ENCODE measurements at places on chromosomes 12 and 14.

DNA sequence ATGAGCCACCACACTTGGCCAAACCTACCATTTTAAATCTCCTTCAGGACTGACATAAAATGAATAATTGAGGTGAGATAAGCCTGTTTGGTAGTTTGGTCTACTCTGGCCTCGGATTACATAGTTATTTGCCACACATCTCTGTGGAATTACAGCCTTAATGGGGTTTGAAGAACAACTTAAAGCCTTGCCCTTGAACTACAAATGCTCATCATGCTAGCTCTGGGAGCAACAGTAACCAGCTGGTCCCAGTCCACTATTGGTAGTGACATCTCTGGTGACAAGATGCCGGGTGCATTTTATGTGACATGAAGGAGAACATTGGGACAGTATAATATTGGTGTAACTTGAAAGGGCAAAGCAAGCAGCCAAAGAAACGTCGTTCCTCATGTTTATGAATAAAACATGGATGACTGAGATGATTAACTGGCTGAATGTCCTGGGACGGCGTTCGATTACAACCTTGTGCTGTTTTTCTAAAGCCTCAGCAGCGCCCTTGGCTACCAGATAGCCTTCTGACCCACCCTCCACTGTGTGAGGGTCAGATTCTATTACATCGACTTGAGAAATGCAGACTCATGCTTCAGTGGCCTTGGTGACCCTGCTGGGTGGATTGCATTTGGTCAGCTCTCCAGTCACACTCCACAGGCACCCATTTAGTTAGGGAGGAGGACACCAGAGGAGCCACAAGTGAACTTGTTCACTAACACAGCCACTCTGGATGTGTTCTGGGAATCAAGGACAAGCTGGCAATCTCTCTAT lies 41.5 kb downstream of the BEST3 start:
- H3K27me3 ChIP-seq, result no peaks in the 10 kb centered on the region
- no peak overlapping the region for H3K4me3 ChIP-seq
- H3K4me1 ChIP-seq, result peaks cover 15% of the 10 kb centered on the region
- H3K27ac ChIP-seq, result peak overlapping the region; percentile 91

GRCh38 chr12:5497329-5498053 lies 65.6 kb downstream of the NTF3 start:
- H3K36me3 ChIP-seq, result no peaks in the 10 kb centered on the region
- no peak overlapping the region for H3K4me3 ChIP-seq
- H3K4me1 ChIP-seq, result no peaks in the 10 kb centered on the region
- peak overlapping the region; percentile 39 for H3K27ac ChIP-seq
- H3K27me3 ChIP-seq, result peaks cover 5% of the 10 kb centered on the region
- no peak for DNase-seq

GRCh38 chr14:69695322-69696203 lies 71.4 kb upstream of the SRSF5 start:
- no peak for DNase-seq
- H3K27ac ChIP-seq, result peak overlapping the region; percentile 14
- H3K4me1 ChIP-seq, result peaks cover 51% of the 10 kb centered on the region
- H3K27me3 ChIP-seq, result no peaks in the 10 kb centered on the region
- no peak overlapping the region for H3K4me3 ChIP-seq
- no peaks in the 10 kb centered on the region for H3K36me3 ChIP-seq

DNA sequence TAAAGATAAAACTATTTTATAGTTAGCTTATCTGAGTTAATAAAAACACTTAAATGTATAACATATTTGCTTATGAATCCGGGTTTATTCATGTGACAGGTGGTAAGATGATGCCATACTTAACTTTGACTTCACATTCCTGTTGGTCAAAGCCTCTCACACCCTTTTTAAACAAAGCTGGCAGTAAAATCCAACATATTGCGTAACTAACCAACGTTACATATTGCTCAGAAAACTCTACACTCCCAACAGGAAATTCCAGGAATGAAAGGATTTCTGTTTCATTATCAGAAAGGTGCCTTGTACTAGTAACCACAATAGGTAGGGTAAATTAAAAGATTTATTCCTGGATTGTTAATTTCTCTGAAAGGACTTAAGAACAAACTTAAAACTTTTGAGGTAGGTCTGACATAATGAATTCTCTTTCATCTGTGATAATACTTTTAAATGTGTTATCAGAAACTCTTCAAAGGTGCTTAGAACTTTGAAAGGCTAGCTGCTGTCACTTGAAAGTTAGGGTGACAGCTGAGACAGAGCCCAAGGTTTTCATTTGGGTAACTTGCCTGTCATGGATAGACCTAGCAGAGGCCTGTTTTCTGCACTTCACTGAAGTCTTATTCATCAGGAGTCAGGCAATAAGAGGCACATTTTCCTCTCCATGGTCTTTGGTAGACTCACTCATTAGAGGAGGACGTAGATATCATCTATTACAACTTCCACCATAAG lies 23.8 kb upstream of the CATSPERB start:
- no peaks in the 10 kb centered on the region for H3K36me3 ChIP-seq
- no peak overlapping the region for H3K27ac ChIP-seq
- H3K27me3 ChIP-seq, result peaks cover 9% of the 10 kb centered on the region
- H3K4me3 ChIP-seq, result no peak overlapping the region

DNA sequence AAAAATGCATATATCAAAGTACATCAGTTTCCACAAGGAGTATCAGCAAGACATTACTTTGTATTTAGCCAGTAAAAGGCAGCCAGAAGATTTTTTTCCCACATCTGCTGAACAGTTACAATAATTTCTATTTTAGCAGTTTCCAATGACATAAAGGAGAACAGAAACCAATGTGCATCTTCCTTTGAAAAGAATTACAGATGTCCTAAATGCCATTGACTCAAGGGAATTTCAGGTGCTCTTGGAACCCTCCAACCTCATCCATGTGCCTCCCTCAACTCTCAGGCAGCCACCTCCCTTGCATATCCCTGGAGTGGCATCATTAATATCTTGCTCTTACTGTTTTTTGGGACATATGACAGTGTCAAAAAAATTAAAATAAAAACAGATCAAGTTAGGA lies 62.2 kb upstream of the ST8SIA1 start:
- peaks cover 5% of the 10 kb centered on the region for H3K36me3 ChIP-seq
- no peak overlapping the region for H3K4me3 ChIP-seq
- H3K27ac ChIP-seq, result no peak overlapping the region

DNA sequence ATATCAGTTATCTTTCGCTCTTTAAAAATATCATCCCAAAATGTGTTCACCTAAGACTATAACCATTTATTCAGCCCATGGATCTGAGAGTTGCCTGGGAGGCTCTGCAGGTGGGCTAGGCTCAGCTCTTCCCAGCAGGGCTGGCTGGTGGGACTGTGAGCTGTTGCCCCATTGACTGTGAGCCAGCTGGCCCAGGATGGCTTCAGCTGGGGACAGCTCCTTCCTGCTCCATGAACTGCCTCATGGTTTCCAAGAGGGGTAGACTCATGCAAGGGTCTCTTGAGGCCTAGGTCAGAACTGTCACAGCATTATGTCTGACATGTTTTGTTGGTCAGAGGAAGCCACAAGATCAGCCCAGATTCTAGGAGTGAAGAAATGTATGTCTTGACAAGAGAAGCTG lies 114.1 kb upstream of the E2F7 start:
- H3K4me3 ChIP-seq, result no peak overlapping the region
- H3K4me1 ChIP-seq, result no peaks in the 10 kb centered on the region
- no peak for DNase-seq
- no peaks in the 10 kb centered on the region for H3K27me3 ChIP-seq
- peaks cover 8% of the 10 kb centered on the region for H3K36me3 ChIP-seq

- H3K27ac ChIP-seq, result no peak overlapping the region
- H3K27me3 ChIP-seq, result peaks cover 53% of the 10 kb centered on the region
- DNase-seq, result no peak
- H3K4me1 ChIP-seq, result peaks cover 8% of the 10 kb centered on the region
- no peaks in the 10 kb centered on the region for H3K36me3 ChIP-seq
Measured at GRCh38 chr12:104464899-104465298, 8.2 kb downstream of the CHST11 start.

DNA sequence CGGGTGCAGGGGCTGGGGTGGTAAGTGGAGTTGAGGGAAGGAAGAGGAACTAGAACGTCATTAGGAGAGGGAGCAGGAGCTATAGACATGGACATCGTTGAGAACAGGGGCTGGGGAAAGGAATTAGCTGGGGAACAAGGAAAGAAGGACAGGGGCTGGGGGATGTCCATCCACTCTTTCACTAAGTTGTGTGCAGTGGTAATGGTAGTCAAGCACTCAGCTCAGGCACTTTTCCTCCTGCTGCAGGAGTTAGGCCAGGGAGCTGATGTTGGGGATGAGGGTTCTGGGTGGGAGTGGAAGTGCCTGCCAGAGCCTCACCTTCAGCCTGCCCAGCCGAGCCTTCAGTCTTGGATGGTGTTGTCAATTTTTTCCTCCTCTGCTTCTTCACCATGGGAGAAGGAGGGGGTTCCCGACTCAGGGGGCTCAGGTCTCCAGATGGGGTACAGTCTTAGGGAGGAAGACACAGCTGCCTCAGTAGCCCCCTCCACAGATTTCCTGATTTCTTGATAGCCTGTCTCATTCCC lies 9.2 kb downstream of the AGAP2 start:
- no peak for DNase-seq
- no peak overlapping the region for H3K27ac ChIP-seq
- H3K4me3 ChIP-seq, result peak overlapping the region; percentile 77
- peaks cover 2% of the 10 kb centered on the region for H3K36me3 ChIP-seq
- H3K4me1 ChIP-seq, result peaks cover 8% of the 10 kb centered on the region
- H3K27me3 ChIP-seq, result peaks cover 97% of the 10 kb centered on the region

Data from neural crest cell (in vitro differentiated cells).